ENCODE measurements at places on chromosomes 3 and 15.

DNA sequence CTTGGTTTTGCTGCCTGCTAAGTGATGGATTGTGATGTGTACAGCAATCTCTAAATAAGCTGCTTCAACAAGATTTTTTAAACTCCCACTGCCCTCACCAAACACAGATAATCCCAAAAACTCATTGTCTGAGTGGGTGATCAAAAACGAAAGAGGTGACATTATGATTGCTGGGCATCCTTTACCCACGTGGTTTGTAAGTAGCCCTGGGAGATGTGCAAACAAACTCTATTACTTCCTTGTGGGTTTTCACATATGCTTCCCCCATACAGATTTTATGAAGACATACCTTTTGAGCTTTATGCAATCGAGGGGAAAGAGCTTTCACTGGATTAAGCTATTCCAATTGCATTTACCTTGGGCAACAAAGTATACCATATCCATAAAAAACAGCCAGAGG lies 1000.4 kb downstream of the FHIT start:
- no peak for DNase-seq

- no peak for DNase-seq
These were observed 14.0 kb downstream of the PYGO1 start for GRCh38 chr15:55574096-55574495.

DNA sequence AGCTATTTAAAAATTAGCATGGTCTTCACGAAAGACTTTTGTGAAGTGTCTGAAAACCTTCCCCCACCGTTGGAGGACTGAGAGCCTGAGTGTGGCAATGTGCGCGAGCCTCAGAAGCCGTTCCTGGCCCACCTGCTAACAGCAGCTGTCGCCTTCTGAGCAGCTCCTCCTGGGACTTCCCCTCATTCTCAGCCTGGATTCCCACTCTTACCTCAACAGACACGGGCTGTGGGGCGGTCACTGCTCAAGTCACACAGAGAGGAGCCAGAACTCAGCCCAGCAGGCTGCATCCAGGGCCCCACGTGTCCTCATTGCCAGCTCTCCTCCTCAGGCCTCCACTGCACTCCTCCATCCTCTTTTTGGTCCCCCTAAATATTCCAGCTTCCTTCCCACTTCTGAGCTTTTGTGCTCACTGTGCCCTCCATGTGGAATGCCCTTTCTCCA lies 7.8 kb downstream of the DNASE1L3 start:
- DNase-seq = no peak

DNA sequence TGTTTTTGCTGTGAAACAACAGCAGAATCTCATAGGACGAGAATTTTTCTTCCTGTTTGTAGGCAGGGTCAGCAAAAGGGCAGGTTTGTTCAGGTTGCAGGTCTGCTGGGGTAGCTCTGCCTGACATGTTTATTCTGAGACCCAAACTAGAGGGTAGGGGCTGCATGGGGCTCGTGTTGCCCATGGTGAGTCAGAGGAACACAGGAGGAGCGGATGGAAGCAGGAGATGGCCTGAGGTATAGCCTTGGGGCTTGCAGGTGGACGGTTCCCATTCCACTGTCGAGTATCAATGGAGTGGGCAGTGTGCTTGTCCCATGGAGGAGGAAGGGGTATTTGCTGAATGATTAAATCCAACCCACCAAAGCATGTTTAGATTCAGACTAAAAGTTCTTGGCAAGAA lies 138.9 kb downstream of the APBA2 start:
- no peak for DNase-seq

DNA sequence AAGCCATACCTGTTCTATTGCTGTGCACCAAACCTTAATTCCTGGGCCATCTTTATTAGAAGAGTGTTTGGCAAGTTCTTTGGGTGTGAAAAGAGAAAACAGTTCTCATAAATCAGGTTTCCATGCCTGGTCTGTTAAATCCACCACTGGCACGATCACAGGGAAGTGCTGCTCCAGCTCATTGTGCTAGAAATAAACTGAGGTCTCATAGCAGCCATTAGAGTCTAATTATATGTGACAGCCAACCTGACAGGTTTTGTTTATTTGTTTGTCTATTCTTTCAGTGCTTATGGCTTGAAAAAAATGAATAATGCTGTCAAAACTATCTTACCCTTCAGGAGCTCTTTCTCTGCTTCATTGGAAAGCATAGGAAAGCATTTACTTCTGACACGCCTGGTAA lies 147.1 kb upstream of the CNTN6 start:
- no peak for DNase-seq

DNA sequence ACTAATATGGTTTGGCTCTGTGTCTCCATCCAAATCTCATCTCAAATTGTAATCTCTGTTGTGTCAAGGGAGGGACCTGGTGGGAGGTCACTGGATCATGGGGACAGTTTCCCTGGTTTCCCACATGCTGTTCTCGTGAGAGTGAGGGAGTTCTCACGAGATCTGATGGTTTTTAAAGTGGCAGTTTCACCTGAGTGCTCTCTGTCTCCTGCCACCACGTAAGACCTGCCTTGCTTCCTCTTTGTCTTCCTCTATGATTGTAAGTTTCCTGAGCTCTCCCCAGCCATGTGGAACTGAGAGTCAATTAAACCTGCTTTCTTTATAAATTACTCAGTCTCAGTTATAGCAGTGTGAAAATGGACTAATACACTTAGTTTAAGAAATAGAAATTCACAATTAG lies 228.9 kb downstream of the CD47 start:
- DNase-seq = no peak

DNA sequence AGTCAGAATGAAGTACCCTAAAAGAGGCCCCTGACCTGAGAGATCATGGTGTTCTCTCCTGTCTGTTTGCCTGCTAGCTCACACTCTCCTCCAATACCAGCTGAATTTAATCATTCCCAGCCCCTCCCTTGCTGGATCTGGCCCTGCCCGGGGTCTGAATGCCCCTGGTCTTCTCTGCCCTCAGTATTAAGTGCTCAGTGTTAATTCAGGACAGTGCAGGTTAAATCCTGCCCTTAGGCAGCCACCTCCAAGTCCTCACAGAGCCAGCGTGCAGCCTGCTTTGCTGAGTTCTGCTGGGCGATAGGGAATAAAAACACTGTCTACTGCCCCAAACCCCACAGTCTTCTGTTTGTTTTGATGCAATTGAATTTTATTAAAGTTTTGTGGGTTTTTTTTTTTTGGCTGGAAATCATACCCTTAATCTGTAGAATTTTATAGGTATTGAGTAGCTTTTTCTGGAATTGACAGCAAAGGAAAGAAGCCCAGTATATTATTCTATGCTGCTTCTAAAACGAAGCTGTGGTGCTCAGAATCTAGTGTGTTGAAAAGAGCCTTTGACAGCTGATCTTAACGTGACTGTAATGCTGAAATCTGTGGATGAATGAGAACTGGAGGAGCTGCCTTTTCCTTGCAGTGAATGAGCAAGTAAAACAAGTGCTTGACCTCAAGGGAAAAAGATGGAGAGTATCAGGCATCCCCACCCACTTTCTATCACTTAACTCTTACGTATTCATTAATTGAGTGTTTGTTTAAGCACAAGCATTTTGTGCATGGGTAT lies 12.3 kb upstream of the BDH1 start:
- no peak for DNase-seq
